ENCODE measurements at places on chromosomes 3 and 15. TPM values are rescaled to one million over a fixed set of nuclear protein-coding genes. Genes with fewer than 3 reads are reported as not detected.

- DNase-seq, result no peak
These were observed 31.0 kb downstream of the TRPM7 start for GRCh38 chr15:50655555-50655954.

DNA sequence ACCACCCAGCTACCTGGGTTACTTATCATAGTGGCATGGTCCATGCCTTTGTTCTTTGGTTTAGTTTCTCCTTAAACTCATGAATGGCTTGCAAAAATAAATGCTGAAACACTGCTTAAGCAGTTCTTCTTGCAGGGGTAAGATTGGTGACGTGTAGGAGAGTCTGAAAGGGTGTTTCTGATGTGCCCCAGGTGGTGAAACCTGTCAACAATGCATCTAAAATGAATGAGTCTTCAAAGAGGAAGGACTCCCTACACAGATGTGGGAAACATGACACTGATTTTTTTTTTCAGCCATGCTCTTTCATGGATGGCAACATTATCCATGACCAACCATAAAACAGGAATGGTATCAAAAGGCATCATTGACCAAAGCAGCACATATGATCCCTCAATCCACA lies 72.0 kb downstream of the KCNH8 start:
- no peak for DNase-seq

GRCh38 chr3:166897811-166898210 lies 482.3 kb downstream of the ZBBX start:
- no peak for DNase-seq

GRCh38 chr15:56992725-56993124 lies 74.3 kb downstream of the TCF12 start:
- no peak for DNase-seq

GRCh38 chr15:38781196-38781595 lies 216.6 kb upstream of the RASGRP1 start:
- DNase-seq, result no peak

- no peak for DNase-seq
These were observed 9.4 kb upstream of the RAD18 start for GRCh38 chr3:8972639-8973038.

DNA sequence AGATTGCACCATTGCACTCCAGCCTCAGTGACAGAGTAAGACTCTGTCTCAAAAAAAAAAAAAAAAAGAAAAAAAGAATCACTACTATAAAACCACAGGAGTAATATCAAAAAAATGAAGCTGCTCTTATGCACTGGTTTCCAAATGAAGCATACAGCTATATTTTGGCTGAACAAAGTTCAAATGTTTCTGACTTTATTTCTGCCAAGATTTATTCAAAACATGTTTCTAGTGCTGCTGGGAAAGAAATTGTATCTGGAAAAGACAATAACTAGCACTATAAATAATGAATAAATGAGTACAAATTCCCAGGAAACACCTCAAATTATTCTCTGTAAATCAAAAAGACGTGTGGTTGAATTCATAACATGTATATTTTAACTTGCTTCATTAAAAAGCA lies 102.5 kb upstream of the MME start:
- DNase-seq, result no peak

GRCh38 chr3:82973791-82974190 lies 1212.3 kb upstream of the GBE1 start:
- no peak for DNase-seq

DNA sequence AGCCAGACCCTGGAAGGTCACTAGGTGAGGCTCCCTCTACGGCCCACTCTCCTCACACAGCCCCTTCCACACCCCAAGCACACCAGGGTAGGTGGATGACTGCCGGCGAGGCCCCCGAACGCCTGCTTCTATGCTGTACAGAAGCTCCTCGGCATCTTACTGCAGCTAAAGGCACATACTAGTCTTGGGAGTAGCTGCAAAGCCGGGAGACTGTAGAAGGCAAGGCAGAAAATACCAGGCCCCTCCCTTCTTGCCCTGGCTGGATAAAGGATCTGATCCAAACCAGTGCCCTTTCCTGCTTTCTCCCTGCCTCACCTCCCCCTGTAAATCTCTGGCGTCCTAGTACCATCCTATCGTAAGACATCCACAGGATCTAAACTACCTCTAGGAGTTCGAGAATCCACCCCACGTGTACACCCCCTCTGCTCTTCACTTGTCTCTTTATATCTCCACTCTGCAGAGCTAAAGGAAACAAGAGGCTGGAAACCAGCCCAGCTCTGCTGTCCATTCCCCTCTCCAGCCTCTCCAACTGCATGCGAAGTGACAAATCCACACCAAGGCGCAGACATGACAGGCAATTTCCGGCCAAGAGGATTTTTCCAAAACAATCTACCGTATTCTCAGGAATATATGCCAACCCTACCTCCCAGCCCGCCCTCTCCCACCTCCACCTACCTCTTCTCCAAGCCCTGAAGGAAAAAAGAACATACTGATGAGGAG lies 11.8 kb downstream of the TNK2 start:
- DNase-seq, result no peak

GRCh38 chr3:44995142-44995770 lies 19.2 kb downstream of the EXOSC7 start:
- DNase-seq, result no peak

- DNase-seq, result peak; percentile 30
These were observed 41.0 kb downstream of the SLCO2A1 start for GRCh38 chr3:133988631-133989161.

FMN1 gene
- total RNA-seq, result 18.4 TPM

LMCD1 gene
- 192 TPM for total RNA-seq

FBXW12 gene
- not detected for total RNA-seq

Measured in aorta (tissue), 5 donors.